ENCODE measurements at places on chromosomes 3 and 15. TPM values are rescaled to one million over a fixed set of nuclear protein-coding genes. Genes with fewer than 3 reads are reported as not detected.

The EXOSC7 gene
- total RNA-seq, result 92.0 TPM

- no peak overlapping the region for H3K4me3 ChIP-seq
- H3K36me3 ChIP-seq, result no peaks in the 10 kb centered on the region
- H3K4me1 ChIP-seq, result no peaks in the 10 kb centered on the region
- peaks cover 20% of the 10 kb centered on the region for H3K27me3 ChIP-seq
- no peak for DNase-seq
These were observed 45.0 kb upstream of the GAP43 start for GRCh38 chr3:115578331-115578730.

GRCh38 chr3:14902719-14903118 is 44.7 kb upstream of the NR2C2 start:
- no peaks in the 10 kb centered on the region for H3K36me3 ChIP-seq
- no peak overlapping the region for H3K27ac ChIP-seq
- no peak overlapping the region for H3K4me3 ChIP-seq

DNA sequence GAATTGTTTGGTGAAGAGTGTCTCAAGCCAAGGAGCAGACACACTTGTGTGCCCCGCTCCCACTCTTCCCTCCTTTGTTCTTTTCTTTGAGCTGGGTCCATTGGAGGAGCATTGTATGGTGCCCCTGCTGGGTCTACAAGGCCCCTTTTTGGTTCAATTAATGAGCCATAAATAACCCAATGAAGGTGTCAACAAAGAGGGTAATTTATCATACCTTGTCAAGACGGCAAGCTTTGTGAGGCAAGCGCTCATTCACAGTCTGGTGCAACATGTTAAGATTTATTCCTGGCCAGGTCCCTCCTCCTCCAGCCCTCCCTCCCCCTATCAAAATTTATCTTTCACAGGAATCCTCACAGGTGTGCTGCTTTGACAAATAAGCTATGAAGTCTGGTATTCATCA is 300.1 kb downstream of the RORA start:
- no peak for DNase-seq
- H3K4me1 ChIP-seq, result peaks cover 2% of the 10 kb centered on the region
- no peak overlapping the region for H3K4me3 ChIP-seq
- peaks cover 13% of the 10 kb centered on the region for H3K27me3 ChIP-seq
- no peak overlapping the region for H3K27ac ChIP-seq

DNA sequence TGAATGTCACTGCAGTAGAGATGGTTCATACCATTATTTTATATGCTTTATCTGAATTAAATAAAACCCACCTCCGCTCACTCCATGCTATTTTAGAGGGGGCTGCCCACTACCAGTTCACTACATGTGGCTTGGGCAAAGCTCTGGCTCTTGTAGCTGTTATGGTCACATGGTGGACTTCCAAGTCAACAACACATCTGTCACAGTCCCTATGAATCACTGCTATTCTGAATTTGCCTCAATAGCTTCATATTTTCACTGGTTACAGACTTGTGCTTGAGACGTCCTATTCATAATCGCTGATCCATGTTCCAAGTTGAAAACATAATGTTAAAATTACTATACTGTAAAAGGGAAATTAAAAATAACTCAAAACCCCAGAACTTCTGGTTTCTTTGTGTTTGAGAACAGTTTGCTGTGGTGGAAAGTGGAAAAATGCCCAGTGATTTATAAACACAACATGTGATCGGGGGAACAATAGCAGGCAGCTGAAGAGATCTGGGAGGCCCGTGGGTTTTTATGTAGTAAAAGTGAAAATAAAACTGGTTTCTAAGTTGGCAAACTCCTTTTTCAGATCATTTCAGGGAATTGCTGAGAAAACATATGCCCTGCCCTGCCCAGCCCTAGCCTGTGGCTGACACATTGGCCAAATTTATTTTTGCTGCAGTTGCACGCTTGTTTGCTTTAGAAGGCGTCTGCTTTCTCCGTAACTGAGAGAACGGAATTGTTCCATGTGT is 128.8 kb upstream of the PRR23C start:
- H3K36me3 ChIP-seq, result no peaks in the 10 kb centered on the region
- no peak for DNase-seq
- H3K27me3 ChIP-seq, result peaks cover 25% of the 10 kb centered on the region
- H3K27ac ChIP-seq, result no peak overlapping the region

GRCh38 chr3:54337846-54338245 is 215.5 kb downstream of the CACNA2D3 start:
- no peak overlapping the region for H3K27ac ChIP-seq
- no peak overlapping the region for H3K4me3 ChIP-seq
- H3K27me3 ChIP-seq, result peaks cover 4% of the 10 kb centered on the region
- no peak for DNase-seq
- H3K4me1 ChIP-seq, result no peaks in the 10 kb centered on the region
- no peaks in the 10 kb centered on the region for H3K36me3 ChIP-seq

- no peak for DNase-seq
- no peaks in the 10 kb centered on the region for H3K27me3 ChIP-seq
- H3K4me3 ChIP-seq, result no peak overlapping the region
- H3K4me1 ChIP-seq, result peaks cover 9% of the 10 kb centered on the region
- no peaks in the 10 kb centered on the region for H3K36me3 ChIP-seq
- H3K27ac ChIP-seq, result no peak overlapping the region
These were observed 131.0 kb downstream of the RPLP1 start for GRCh38 chr15:69583626-69584025.

- H3K27ac ChIP-seq, result peak overlapping the region; percentile 99
- peaks cover 31% of the 10 kb centered on the region for H3K4me1 ChIP-seq
- DNase-seq, result peak; percentile 55
- H3K36me3 ChIP-seq, result peaks cover 20% of the 10 kb centered on the region
- H3K27me3 ChIP-seq, result no peaks in the 10 kb centered on the region
- peak overlapping the region; percentile 100 for H3K4me3 ChIP-seq
These were observed 1.0 kb downstream of the KLHL18 start for GRCh38 chr3:47283591-47284364.

The CP gene
- total RNA-seq, result not detected

DNA sequence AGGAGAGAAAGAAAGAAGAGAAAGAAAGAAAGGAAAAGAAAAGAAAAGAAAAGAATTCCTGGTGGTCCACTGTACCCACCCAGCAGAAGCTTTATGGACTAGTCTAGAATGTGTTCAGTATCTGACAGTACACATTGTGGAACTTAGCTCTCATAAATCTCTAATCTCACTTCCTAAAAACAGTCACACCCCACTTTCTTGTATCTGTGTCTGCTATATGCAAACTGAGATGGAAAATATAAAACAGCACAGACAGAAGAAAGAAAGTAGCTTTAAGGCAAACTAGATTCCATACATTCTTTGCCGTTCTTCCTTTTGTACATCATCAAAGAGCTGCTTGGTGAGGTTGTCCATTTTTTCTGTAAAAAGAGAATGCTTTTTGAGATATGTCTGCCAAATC is 41.1 kb upstream of the GNB5 start:
- peaks cover 36% of the 10 kb centered on the region for H3K4me1 ChIP-seq
- H3K27me3 ChIP-seq, result no peaks in the 10 kb centered on the region
- H3K4me3 ChIP-seq, result no peak overlapping the region
- DNase-seq, result no peak
- H3K27ac ChIP-seq, result no peak overlapping the region

The POU1F1 gene
- total RNA-seq, result not detected

DNA sequence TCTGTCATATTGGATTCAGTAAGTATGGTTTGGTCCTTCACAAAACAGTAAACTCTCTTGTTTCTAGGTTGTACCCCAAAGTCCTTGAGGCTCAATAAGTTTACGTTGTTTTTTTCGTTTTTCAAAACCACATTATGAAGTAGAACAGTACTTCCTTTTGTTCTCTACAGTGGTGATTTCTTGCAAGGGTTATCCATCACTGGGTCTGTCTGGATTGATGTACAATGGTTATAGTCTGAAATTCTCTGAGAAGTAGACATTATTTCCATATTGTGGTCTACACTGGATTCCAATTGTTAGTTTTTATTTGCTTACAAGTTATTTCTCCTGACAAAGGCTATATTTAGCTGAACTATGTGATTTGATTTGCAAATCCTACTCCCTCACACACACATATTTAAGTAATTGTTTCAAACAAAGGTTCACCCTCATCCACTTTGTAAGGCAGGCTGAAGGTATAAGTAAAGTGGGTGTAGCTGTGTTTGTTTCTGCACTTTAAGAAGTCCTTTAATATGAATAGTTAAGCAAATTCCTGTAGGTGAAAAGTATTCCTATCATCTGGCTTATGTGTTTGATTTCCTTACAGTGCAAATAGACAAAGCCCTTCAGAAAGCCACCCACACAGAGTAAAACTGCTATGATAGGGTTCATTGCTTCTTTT is 64.2 kb upstream of the MME start:
- H3K27ac ChIP-seq, result no peak overlapping the region
- H3K4me3 ChIP-seq, result no peak overlapping the region
- H3K4me1 ChIP-seq, result no peaks in the 10 kb centered on the region
- H3K27me3 ChIP-seq, result no peaks in the 10 kb centered on the region
- DNase-seq, result no peak

The SI gene
- total RNA-seq, result not detected

- H3K27ac ChIP-seq, result peak overlapping the region; percentile 93
- peak overlapping the region; percentile 92 for H3K4me3 ChIP-seq
- no peak for DNase-seq
- peaks cover 12% of the 10 kb centered on the region for H3K36me3 ChIP-seq
- H3K27me3 ChIP-seq, result no peaks in the 10 kb centered on the region
- peaks cover 18% of the 10 kb centered on the region for H3K4me1 ChIP-seq
These were observed 452 bp downstream of the BBX start for GRCh38 chr3:107523289-107523538.

DNA sequence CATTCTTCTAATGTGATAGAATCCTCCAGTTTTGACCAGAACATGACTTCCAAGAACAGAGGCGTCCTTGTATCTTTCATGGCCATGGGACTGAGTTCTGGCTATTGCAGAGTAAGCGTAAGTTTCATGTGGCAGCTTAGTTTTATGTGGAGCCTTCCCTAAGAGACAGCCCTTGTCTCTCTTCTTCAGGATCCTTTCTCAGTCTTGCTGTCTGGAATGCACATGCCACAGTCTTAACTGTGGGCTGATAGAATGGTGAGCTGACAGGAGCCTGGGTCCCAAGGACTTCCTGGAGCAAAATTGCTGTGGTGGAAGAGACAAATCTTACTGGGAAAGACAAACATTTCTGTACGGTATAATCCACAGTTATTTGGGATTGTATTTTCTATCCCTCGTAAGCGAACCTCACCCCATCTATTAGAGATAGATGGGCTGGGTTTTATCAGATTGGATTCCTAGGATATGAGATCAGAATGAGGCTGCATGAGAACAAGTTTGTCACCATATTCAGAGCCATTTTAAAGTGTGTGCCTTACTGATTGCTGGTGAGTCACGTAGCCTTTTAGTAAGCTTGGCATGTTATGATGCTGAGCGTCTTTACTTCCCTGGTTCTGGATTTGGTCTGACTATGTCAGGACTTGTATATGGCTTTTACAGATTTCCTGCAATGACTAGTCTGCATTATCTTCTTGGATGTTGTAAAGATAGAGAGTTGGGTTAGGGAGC is 32.8 kb downstream of the CDIN1 start:
- no peak for DNase-seq
- H3K36me3 ChIP-seq, result peaks cover 4% of the 10 kb centered on the region

DNA sequence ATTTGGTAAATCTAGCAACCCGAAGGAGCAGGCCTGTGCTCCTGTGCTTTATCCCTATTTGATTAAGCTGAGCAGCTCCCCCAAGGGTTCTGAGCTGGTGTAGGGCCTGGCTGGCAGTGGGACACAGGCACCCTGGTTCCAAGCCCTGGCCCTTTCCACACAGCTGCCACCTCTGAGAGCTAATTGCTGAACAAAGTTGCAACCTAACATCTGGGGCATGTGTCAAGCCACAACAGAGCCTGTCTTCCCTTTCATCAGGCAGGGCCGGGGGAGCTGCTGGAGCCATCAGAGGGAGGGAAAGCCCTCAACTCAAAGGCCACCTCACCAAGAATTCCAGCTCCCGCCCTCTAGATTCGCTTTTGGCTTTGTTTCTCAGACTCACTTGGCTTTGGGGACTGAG is 17.1 kb upstream of the MRPS22 start:
- peaks cover 9% of the 10 kb centered on the region for H3K4me1 ChIP-seq
- peaks cover 22% of the 10 kb centered on the region for H3K27me3 ChIP-seq
- H3K27ac ChIP-seq, result no peak overlapping the region
- H3K36me3 ChIP-seq, result no peaks in the 10 kb centered on the region
- no peak for DNase-seq

DNA sequence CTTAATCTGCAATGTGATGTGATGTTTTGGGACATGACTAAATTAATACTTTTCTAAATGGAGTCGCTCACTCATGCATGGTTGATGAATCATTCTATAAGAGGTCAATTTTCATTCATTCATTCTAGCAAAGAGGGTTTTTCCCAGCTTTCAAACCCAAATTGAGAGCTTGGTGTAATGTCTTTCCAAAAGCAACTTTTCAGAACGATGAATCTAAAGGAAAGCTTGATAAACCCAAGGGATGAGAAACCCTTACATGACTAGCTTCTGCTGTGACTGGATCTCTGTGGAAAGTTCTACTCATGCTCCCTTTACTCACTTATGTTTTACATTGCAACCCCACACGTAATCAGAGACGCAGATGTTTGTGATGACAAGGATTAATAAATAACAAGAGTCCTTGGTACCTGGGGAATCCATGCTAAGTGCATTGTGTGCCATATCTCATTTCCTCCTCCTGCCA is 47.7 kb downstream of the PDZRN3 start:
- H3K4me1 ChIP-seq, result no peaks in the 10 kb centered on the region
- H3K27me3 ChIP-seq, result peaks cover 24% of the 10 kb centered on the region
- no peak overlapping the region for H3K4me3 ChIP-seq
- H3K27ac ChIP-seq, result no peak overlapping the region

GRCh38 chr3:182393830-182394367 is 399.4 kb upstream of the ATP11B start:
- H3K27me3 ChIP-seq, result no peaks in the 10 kb centered on the region
- H3K36me3 ChIP-seq, result no peaks in the 10 kb centered on the region
- no peak overlapping the region for H3K4me3 ChIP-seq
- H3K4me1 ChIP-seq, result no peaks in the 10 kb centered on the region

DNA sequence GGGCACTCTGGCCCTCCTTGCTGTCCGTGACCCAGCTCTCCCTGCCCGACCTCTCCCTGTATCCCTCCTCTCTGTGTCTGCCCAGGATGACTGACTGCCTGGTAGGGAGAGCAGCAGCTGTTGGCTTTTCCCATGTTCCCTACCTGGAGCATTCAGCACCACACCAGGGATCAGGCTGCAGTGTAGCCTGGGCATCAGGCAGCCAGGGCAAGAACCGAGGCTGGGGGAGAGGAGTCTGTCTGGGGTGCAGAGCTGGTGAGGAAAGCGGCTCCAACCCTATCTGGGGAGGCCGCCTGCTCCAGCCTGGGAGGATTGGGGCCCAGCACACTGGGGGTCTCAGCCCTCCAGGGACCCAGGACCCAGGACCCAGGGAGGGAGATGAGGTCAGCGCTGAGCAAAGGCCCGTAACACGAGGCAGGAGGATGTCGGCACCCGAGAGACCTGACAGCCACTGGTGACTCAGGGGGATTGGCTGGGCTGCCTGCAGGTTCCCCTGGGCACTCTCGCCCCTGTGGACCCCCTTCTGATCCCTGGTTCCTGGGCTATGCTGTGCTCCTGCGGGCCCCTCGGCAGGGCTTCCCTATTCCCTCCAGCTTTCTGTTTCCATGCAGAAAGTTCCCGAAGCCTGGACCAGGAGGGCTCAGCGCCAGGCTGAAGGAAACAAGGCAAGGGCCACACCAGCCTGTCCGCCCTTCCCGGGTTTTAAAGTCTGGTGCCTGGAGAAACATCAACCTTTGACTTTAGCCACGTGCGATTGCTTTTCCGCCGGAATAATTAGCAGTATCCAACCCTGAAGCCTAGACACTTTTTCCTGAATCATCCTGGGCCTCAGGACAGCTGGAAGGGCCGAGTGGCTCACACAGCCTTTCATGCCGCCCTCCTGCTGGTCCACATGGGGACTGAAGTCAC is 128.2 kb upstream of the MEF2A start:
- peaks cover 78% of the 10 kb centered on the region for H3K4me1 ChIP-seq
- no peak for DNase-seq
- H3K27ac ChIP-seq, result peak overlapping the region; percentile 65
